ENCODE measurements at places on chromosomes 2 and 18.

DNA sequence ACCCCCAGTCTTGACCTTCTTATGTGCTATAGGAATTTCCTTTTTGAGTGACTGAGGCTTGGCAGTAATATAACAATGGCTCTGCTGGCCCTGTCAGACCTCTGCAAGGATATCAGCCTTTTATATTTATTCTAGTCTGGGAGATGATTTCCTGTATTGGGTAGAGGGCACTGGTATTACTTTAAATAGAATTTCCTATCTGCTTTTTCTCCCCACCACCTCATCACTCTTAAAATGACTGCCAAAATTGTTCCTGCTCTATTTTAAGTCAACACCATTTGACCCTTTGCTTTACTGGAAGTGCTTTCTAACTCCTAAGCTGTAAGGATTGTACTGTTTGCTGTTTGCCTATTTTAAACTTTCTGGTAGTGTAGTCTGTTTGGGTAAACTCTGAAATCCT, 658.4 kb upstream of the FSHR start:
- no peak overlapping the region for H3K4me3 ChIP-seq
- no peaks in the 10 kb centered on the region for H3K36me3 ChIP-seq
- H3K4me1 ChIP-seq, result no peaks in the 10 kb centered on the region
- no peak for DNase-seq
- no peak overlapping the region for H3K27ac ChIP-seq
- no peaks in the 10 kb centered on the region for H3K27me3 ChIP-seq

- no peaks in the 10 kb centered on the region for H3K4me1 ChIP-seq
- H3K27ac ChIP-seq, result no peak overlapping the region
- H3K4me3 ChIP-seq, result peak overlapping the region; percentile 59
- H3K27me3 ChIP-seq, result no peaks in the 10 kb centered on the region
- H3K36me3 ChIP-seq, result no peaks in the 10 kb centered on the region
These were observed 562 bp downstream of the CENPA start for GRCh38 chr2:26786207-26787028.

- H3K4me1 ChIP-seq, result no peaks in the 10 kb centered on the region
- H3K4me3 ChIP-seq, result no peak overlapping the region
- no peak for DNase-seq
- H3K27me3 ChIP-seq, result no peaks in the 10 kb centered on the region
- H3K27ac ChIP-seq, result no peak overlapping the region
These were observed 42.0 kb downstream of the ZEB2 start for GRCh38 chr2:144477957-144478311.

- H3K36me3 ChIP-seq, result no peaks in the 10 kb centered on the region
- DNase-seq, result no peak
- H3K27ac ChIP-seq, result no peak overlapping the region
These were observed 78.0 kb upstream of the LYPD6B start for GRCh38 chr2:148960483-148960882.

DNA sequence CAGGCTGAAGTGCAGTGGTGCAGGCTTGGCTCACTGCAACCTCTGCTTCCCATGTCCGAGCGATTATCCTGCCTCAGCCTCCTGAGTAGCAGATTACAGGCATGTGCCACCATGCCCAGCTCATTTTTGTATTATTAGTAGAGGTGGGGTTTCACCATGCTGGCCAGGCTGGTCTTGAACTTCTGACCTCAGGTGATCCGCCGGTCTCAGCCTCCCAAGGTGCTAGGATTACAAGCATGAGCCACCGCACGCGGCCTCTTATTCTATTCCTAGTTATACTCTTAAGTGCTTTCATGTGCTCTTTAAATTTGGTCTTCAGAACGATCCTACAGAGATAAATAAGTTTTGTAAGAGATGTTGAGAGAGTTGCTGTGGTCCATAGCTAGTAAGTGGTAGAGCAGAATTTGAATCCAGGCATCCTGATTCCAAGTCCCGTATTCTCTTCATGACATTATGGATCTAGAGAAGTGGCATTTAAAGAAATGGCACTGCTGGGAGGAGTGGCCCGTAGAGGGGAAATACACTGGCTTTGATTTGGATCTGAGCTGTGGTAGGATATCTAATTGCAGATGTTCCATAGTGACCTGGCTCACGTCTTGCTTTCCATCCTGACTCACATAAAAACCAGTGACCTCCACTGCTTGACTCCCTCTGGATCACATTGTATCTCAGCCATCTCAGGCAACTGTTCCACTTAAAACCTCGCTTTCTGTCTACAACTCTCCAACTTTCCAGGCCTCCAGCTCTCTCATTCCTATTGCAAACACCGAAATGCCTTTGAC, 22.8 kb upstream of the ME2 start:
- no peak for DNase-seq
- H3K27ac ChIP-seq, result no peak overlapping the region
- H3K36me3 ChIP-seq, result no peaks in the 10 kb centered on the region
- H3K4me1 ChIP-seq, result no peaks in the 10 kb centered on the region
- no peak overlapping the region for H3K4me3 ChIP-seq
- H3K27me3 ChIP-seq, result no peaks in the 10 kb centered on the region

All from breast epithelium (tissue), 4 donors.